ENCODE measurements at places on chromosomes 4 and X.

DNA sequence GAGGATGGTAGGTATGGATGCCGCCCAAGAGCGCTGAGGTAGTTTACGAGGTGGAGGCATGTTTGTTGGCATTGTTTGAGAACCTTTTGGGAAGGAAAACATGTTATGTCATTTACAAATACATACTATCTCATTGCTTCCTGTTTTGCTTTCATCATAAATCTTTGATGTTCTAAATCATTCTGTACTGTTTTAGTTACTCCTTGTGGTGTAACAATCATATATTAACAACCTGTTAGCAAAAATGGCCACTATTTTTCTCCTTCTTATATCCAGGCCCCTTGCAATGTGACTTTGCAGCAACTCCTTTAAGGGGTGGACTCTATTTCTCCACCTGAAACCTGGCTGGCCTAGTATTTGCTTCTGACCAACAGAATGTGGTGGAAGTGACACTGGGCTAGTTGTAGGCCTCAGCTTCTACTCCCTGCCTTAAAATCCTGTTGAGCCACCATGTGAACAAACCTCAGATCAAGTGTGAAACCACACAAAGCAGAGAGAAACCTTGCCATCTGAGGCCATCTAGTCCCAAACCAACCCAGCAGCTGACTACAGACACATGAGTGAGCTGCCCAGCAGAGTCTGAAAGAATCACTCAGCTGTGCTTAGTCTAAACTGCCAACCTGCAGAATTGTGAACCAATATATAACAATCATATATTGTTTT, 15.8 kb upstream of the CXorf38 start:
- no peak for DNase-seq

DNA sequence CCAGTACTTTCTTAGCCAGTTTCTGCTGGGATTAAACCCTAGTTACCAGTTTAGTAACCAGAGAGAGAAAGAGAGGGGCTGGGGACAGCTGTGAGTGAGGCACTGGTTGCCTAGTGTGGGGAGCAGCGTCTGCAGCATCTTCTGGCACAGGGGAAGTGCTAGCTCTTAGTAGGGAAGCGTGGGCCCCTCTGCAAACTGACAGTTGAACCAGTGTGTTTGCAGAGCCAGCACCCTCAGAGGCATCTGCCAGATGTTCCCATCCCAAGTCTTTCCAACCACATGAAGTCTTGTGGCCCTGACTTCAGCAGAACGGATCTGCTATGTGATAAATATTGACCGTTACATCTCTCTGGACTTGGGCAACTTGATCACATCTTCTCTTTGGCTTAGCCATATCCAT, 15.0 kb downstream of the RBMX2 start:
- DNase-seq = no peak

DNA sequence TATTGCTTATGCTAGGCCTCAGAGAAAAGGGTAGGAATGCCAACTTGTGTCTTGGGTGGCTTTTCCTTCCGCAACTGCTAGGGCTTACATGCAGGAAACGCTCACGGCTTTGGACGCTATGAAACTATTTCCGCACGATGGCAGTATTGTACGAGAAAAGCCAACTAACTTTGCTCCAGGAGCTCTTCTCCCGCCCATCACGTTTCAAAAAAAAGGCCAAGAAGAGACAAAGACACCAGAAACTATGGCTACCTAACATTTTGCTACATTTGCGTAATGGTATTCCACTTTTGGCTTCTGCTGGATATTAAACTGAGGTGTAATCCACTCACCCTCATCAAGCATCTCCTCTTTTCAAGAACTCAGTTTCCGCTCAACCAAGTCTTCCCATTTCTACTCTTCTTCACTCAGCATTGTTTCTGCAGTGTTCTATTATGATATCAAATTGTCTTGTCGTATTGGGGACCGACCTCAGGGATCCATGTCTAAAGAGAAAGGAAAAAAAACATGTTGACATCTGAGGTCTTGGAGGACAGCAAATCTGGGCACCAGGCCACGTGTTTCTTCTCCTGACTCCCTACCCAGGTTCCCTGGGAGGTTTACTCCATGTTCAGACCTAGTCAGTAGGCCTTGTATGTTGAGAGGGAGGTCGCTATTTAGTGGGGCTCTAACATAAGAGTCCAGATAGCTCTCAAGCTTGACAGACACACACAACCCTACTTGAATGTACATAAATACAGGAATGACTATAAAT, 239.4 kb upstream of the STK26 start:
- peak; percentile 78 for DNase-seq

- no peak for DNase-seq
Measured at GRCh38 chrX:9923357-9923756, 43.8 kb upstream of the CLDN34 start.

DNA sequence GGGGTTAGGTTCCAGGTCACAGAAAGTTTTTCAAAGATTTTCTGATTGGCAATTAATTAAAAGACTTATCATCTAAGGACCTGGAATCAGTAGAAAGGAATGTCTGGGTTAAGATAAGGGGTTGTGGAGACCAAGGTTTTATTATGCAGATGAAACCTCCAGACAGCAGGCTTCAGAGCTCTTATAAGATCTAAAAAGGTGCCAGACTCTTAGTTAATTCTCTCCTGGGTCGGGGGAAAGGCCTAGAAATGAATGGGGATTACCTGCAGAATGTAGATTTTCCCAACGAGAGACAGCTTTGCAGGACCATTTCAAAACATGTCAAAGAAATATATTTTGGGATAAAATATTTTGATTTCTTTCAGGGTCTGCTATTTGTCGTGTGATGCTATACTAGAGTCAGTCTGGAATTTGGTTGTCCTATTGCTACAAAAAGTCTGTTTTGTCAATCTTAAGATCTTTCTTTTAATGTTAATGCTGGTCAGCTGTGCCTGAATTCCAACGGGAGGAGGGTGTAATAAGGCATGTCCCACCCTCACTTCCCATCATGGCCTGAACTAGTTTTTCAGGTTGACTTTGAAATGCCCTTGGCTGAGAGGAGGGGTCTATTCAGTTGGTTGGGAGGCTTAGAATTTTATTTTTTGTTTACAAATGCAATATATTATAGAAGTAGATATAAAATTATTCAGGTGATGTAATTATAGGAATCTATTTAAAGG, 15.8 kb downstream of the EGF start:
- no peak for DNase-seq

DNA sequence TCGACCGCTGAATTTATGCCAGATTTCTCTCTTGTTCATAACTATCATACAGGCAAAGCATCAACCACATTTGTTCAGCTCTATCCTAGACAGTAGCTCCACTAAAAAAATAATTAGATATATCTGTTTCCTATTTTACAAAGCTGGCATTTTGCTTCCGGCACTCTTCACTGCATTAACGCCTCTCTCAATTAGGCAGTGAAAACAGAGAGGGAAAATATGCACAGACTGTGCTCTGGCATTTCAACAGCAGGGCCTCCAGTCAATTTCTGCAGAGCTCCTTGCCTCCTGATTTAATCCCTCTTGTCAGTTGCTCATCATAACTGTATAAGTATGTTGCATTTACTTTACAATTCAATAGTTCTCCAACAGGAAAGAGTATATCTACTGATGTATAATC, 666.9 kb upstream of the INTU start:
- DNase-seq = no peak

DNA sequence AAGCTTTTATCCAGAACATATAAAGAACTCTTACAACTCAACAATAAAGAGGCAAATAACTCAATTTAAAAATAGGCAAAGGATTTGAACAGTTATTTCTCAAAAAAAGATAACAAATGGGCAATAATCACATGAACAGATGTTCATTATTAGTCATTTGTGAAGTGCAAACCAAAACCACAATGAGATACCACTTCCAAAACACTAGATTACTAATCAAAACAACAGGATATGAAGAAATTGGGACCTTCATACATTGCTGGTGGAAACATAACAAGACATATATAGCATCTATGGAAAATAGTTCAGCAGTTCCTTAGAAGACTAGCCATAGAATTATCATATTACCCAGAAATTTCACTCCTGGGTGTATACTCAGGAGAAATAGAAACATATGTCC, 224.6 kb downstream of the FBXO8 start:
- no peak for DNase-seq

- no peak for DNase-seq
Measured at GRCh38 chr4:125123570-125124109, 191.1 kb upstream of the FAT4 start.

DNA sequence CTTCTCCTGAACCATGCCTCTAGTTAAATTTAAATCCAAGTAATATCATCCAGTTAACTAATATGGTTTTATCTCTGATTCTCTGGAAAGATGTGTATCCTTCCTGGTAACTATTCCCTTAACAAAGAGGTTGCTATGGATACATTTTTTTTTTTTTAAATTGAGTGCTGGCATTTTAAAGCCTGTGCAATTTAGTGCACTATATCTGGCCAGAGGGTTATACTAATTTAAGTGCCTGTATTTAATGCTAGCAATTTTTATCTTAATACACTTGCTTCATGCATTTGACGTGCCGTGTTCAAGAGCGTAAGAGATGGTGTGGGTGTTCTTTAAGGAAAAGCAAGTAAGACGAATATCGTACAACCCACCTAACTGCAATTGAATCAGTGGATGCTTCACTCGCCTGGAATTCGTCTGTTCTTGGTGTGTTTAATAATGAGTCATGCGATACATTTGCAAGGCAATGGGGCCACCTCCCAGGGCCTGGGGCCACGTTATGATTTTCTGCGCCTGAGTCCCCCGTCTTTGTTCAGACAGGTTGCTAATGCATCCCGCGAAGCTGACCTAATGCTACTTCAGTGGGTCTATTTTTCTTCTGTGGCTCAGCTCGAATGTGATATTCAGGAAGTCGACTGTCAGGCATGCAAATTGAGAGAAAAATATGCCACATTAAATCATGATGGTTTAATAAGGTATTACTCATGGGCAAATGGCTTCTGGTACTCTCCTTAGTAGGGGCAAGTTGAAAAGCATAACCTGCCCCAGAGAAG, 14.2 kb upstream of the MID1 start:
- DNase-seq = no peak

DNA sequence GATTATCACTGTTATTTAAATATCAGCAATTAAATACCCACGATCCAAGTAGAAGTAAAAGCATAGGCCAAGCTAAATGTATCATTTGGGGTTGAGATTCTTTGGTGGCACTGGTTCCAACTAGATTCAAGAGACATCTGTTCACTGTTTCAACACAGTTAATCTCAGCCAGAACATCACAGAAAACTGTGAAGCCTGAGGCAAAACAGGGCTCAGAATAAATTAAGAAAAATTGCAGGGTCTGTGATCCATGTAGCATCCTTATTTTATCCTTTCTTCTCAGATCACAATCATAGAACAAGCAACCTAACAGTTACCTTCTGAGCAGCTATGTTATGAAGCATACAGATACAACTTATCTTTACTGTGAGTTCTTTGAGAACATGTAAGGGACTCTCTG, 23.7 kb downstream of the YTHDC1 start:
- no peak for DNase-seq

GRCh38 chrX:101416691-101417090, 8.7 kb downstream of the HNRNPH2 start:
- DNase-seq = no peak

DNA sequence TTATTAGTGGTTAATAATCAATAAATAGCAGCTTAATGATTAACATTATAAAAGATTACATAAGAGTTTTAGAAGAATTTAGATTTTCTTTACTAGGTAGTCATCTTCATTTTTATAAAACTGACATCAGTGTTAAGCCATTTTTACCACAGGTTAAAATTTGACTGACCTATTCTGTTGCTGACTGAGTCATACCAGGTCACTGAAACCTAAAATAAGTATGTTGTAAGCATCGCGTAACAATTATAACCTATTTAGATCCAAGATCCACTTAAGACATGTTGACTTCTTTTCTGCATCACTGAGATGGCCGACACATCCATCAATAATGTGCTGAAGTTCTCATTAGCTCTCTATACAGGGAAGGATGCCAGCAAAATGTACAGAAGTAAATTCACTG, 36.7 kb downstream of the ARX start:
- no peak for DNase-seq

DNA sequence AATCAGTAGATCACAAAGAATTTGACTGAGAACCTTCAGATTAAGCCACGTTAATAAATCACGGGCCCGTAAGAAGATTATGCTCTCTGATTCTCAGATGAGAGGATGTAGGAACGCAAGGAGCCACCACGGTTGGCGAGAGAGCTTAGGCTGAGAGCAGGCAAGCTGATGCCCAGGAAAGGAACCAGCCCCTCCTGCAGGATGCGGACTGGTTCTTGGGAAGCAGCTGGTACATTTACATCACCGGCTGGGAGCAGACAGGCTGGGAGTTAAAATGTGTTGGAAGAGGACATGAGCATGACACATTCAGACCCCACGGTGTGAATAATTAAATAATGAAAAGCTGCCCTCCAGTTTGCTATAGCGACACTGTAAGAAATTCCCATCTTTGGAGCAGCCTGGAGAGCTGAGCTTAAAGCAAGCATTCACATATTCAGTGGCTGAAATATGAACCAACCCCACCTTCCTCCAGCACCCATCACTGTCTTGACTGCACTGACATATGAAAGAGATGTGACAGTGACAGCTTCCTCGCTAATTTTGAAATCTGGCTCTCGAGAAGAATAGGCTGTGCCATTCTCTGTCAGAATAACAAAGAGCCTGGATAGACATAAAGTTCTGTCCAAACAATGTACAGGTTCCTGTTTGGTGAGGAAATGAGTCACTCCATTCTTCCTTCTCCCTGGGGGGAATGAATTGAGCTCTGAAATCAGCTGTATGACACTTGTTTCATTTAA, 33.1 kb downstream of the LNX1 start:
- no peak for DNase-seq

- no peak for DNase-seq
Measured at GRCh38 chrX:94961730-94962129, 1287.7 kb downstream of the FAM133A start.

GRCh38 chr4:19711871-19712270, 539.8 kb upstream of the SLIT2 start:
- no peak for DNase-seq

DNA sequence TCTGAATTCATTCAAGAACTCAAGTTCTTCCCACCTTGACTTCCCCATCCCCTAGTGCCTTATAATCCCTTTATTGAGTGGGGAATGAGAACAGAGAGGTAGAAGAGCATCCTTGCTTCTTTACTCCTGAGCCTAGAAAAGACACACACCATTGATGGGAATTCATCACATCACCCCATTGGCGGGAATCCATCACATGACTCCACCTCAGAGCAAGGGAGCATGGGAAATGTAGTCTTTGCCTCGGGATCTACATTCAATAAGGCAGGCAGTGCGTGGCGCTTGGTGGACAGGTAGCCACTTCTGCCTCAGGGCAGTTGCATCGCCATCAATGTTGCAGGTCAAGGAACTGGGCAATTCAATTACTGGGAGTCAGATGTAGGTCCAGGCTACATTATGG, 50.7 kb downstream of the MXRA5 start:
- no peak for DNase-seq

DNA sequence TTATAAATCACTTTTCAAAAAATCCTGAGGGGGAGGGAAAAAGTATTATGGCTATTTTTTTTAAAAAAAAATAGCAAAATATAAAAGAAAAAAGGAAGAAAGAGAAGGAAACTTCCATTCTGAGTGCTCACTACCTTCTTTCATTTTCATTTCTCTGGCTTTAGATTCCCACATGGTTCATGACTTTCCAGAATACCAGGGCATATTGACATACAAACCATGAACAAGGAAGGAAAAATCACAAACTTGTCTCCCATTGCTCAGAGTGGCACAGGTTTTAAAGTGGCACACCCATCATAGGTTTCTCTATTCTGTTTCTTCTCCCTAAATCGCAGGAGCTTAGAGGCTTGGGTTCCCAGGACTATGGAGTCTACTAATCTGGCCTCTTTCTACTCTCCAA, 136.3 kb upstream of the CXXC4 start:
- DNase-seq = no peak
